ENCODE measurements at places on chromosomes 1 and 21.

- DNase-seq = no peak
Measured at GRCh38 chr1:33387625-33388024, 43.3 kb downstream of the PHC2 start.

DNA sequence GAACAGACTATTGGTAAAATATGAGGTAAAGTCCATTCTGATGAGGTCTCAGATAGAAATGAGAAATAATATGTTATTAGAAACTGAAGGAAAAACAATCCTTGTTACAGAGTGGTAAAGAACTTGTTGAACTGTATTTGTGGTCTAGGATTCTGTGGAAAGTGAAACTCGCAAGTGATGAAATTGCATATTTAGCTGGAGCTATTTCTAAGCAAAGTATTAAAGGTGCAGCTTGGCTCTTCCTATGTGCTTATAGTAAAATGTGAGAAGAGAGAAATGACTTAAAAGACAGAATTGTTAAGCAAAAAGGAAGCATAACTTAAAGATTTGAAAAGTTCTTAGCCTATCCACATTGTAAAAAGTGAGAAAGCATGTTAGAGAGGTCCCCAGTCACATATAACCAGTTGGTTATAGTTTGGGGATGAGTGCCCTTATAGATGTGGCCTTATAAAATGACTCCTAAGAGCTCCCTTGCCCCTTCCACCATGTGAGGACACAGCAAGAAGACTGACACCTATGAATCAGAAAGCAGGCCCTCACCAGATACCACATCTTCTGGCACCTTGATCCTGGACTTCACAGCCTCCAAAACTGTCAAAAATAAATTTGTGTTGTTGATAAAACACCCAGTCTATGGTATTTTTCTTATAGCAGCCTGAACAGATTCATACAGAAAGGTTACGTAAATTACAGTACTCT, 24.8 kb downstream of the PHTF1 start:
- DNase-seq = no peak

DNA sequence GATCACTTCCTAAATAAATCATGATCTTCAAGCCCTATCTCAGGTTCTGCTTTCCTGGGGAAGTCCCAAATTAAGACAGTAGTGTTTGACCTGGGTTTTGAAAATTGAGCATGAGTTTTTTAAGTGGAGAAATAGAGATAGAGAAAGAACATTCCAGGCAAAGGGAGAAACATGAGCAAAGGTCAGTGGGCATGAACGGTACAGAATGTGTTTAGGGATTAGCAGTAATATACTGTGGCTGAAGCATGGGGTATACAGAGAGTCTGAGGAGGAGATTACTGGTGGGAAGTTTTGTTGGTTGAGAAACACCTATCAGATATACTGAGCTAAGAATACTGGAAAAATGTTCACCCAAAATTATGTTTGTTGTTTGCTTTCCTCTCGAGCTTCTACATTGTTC, 15.2 kb upstream of the MYSM1 start:
- DNase-seq = no peak

DNA sequence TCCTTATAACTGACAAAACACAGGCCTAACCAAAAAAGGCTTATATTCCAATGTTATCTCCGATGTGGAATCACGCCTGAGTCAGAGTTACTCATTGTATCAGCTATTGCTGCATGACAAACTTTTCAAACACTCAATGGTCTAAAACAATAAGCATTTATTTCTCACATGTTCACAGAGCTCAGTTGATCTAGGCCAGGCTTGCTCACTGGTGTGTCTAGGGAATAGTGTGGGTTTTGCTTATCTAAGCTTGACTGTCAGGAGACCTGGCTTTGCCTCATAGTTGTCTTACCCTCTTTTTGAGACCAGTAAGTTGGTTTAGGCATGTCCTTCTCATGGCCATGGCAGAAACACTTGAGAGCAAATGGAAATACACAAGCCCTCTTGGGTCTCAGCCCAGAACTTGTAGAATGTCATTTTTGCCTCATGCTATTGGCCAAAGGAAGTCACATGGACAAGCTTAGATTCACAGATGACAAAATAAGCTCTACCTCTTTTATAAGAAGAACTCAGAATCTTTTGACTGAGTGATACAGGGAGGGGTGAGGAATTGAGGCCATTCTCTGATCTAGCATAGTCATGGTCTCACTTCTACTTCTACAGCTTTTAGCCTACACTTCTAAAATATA, 130.8 kb downstream of the HMCN1 start:
- DNase-seq = no peak

- DNase-seq = no peak
Measured at GRCh38 chr1:199854686-199855321, 172.7 kb upstream of the NR5A2 start.

DNA sequence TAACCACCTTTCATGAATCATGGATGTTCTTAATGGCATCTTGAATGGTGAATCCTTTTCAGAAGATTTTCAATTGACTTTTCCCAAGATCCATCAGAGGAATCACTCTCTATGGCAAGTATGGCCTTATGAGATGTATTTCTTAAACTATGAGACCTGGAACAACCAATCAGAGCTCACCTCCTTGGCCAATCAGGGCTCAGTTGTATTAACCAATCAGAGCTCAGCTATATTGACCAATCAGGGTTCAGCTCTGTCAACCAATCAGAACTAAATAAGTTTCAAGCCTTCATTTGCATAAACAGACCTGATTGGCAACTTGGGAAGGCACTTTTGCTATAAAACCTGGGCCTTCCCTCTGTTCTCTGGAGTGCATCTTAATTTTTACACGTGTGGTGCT, 13.6 kb upstream of the FAM3B start:
- DNase-seq = no peak

DNA sequence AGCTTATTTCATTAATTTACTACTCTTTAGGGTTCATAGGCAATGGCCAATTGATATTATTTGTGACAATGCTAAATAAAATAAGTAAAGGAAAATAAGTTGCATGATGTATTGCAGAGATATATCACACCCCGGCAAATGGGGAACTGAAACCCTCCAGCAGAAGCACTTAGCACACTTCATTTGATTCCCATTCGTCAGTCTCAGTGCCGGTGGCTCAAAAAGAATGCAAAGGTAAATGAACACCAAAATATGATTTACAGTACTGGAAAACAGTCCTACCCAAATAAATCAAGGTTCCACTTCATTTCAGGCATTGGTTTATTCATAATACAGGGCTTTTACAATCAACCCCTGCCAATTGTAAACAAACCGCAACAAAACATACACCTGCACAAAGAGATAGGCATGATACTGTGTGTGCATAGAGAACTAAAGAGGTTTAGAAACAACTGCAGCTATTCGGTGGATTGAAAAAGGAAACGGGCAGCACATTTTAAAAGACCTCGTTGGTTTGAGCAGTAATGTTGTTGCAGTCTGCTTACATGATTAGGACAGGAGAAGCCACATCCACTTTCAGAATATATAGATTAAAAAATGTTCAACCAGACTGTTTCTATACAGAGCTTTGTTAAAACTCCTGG, 1019.2 kb downstream of the TTLL7 start:
- DNase-seq = peak; percentile 78

- DNase-seq = no peak
Measured at GRCh38 chr1:201509601-201510374, 2.9 kb upstream of the CSRP1 start.

DNA sequence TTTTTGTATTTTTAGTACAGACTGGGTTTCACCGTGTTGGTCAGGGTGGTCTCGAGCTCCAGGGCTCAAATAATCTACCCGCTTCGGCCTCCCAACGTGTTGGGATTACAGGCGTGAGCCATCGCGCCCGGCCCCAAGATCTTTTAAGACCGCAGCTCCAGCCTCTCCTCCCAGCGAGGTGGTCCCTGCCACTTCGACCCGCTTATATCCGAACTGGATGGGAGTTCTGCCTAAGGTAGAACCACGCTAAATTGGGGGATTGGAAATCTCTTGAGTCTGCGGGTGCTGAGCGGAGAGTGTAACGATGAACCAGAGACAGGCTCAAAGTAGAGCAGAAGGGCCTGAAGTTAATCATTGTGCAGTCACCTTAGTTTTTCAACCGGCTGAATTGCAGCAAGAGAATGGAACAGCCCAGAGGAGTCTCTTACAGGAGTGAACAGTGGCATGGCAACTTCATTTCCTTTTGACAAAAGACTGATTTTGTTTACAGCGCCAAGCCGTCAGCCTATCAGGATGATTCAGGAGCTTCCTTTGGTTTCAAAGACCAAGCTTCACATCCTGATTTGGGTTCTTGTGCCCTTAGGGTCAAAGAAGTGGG, 726 bp upstream of the CYB5R1 start:
- peak; percentile 18 for DNase-seq

DNA sequence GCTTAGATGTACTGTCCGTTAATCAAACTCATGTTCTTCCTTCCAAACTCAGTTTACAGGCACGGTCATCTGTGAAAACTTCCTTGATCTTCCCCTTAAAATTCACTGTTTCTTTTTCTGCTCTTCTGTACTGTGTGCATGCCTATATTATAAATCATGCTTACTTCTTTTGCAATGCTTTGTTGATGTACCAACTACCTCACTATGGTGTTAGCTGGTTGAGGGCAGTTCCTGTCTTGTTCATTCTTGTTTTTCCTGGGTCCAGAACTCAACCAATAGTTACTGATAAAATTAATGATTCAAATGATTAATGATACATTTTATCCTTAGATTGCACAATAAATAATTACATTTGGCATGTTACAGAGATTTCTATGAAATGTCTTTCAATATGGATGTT, 163.8 kb downstream of the CHRM3 start:
- no peak for DNase-seq

GRCh38 chr21:31078216-31078615, 39.9 kb upstream of the KRTAP19-8 start:
- DNase-seq = no peak

DNA sequence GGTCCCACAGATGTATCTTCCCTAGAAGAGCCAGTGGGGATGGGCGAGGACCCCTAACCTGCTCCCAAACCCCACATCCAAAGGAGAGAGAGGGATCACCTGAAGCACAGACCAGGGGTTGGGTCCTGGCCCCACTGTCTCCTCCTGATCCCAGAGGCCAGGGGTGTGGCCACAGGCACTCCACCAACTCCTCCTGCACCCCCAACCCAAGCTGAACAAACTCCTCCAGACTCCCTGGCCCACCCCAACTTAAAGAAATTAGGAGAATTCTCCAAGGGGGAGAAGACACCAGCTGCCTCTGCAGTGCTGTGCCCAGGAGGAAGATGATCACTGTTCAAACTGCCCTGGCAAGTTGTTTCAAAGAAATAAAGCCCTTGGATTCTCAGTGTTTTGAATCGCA, 4.5 kb upstream of the PRAMEF12 start:
- DNase-seq = no peak

DNA sequence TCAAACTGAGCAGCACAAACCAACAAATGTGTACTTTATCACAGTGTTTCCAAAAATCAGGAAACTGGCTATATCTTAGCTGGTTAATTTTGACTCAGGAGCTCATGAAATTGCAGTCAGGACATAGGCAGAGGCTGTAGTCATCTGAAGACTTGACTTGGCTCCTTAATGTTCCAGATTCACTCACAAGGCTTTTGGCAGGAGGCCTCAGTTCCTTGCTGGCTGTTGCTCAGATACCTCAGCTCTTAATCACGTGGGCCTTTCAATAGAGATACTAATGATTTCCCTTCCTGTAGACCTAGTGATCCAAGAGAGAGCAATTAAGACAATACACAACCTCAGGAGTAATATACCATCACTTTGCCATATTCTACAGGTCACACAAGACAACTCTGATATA, 537.7 kb downstream of the BRINP3 start:
- DNase-seq = no peak

- no peak for DNase-seq
Measured at GRCh38 chr21:41280115-41280919, 36.3 kb upstream of the FAM3B start.

DNA sequence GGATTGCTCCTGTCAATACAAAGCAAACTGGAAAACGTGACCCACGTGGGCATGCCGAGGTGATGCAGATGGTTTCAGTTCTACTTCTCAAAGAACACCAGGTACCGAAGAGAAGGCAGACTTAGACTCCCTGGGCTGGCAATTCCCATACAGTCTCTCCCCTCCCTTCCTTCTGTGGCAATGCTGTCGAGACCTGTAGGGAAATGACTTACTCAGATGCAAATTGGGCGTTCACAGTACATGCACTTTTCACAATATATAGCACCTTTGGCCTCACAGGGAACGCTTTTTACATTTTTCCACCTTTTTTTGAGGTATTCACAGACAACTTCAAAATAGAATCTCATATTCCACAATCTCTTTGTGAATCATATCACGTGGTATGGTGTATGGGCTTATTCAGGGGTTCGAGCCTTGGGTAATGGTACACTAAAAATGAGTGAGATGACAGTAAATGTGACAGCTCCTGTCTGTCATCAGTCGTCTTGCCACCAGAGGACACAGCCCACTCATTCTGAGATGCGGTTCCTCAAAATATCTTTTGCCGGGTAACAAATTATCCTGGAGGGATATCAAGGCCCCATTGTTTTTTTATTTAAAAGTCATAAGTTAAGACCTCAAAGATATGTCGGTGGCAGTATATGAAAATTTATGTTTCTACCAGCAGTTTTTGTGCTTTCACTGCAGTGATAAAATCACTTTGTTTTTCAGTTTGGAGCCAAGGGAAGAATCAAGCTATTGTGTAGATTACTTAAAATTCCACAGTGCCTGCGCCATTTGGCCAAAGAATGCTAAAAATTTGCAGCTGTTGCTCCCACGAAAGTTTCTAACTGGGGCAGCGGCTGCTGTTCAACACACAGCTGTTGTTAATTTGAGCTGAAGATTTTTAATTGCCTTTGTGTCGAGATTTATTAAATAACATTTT, 168.4 kb downstream of the ZZZ3 start:
- no peak for DNase-seq

- no peak for DNase-seq
Measured at GRCh38 chr21:36186506-36187399, 30.1 kb downstream of the DOP1B start.

DNA sequence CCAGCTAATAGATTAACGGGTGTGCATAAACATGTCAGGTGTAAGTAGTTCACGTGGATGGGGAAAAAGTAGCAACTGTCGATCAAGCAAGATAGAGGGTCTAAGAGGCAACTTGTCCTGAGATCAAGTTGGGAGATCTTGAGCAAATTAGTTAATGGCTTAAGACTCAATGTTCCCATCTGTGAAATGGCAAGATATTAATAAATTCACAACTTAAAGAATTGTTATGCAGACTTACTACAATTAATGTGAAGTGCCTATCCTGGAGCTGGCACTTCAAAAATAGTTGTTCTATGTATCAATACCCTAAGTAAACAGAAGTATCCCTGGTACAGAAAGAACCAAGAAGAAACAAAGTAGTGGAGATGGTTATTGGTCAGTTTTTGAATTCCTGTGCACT, 312.4 kb downstream of the ASTN1 start:
- DNase-seq = no peak

- no peak for DNase-seq
Measured at GRCh38 chr1:61247051-61247825, 164.9 kb downstream of the NFIA start.

DNA sequence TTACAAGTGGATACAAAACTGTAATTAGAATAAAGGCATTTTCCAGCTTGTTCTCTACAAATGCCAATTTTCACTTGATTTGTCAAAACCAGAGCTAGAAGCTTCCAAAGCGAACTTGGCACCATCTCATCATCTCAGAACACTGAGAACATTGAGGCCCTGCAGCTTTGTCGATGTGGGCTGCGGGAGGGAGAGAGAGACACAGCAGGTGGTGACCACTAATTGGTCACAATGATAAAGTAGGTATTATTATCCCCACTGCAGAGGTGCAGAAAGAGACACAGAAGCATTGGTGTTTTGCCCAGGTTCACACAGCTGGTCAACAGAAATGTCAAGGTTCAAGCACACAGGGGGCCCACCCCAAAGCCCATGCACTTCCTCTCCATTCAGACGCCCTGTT, 72.2 kb upstream of the KRTAP19-8 start:
- no peak for DNase-seq

Data from NCI-H345 (cell line).